ENCODE measurements at places on chromosomes 13 and 19. TPM values are rescaled to one million over a fixed set of nuclear protein-coding genes. Genes with fewer than 3 reads are reported as not detected.

The ZNF177 gene
- 0.61 TPM for total RNA-seq

The JSRP1 gene
- total RNA-seq, result 0.12 TPM

The URAD gene
- not detected for total RNA-seq

The OR7C1 gene
- total RNA-seq, result not detected

The PTPRH gene
- 4.5 TPM for total RNA-seq

The ABHD17A gene
- 18.5 TPM for total RNA-seq

The FBN3 gene
- not detected for total RNA-seq

The SPIB gene
- total RNA-seq, result 0.18 TPM

The PSG7 gene
- 0.07 TPM for total RNA-seq

The S1PR4 gene
- total RNA-seq, result 0.12 TPM

The NCAN gene
- total RNA-seq, result 0.06 TPM

The GDF15 gene
- 15.2 TPM for total RNA-seq

The GAS6 gene
- 8.3 TPM for total RNA-seq

The TNNI3 gene
- total RNA-seq, result 8.1 TPM

The SLC25A42 gene
- total RNA-seq, result 0.92 TPM

The RASAL3 gene
- not detected for total RNA-seq

The PLPP2 gene
- total RNA-seq, result 101 TPM

The LRRC4B gene
- total RNA-seq, result 0.59 TPM

The NAPSA gene
- 0.99 TPM for total RNA-seq

All from A549 treated with dexamethasone at 1 μM for 4 hours (cell line).